NCI-H69 (cell line): ENCODE measurements at places on chromosomes 1 and 21.

DNA sequence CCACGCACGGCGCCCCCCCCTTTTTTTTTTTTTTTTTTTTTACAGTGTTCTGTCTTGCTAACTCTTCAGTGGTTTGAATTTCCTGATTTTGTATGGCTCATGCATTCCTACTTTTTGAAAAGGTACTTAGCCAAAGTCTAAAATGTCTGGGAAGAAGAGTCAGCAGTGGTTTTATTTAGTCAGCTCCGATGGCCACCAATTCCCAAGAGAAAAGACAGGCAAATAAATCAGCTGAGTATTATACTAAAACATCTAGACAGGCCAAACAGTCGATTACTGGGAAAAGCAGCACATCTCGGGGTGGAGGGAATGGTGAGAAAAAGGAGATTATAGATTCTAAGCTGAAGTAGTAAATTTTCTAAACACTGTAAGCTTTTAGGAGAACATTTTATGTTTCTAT, 192.5 kb upstream of the ZRANB2 start:
- DNase-seq = no peak

- DNase-seq = no peak
Measured at GRCh38 chr1:71232166-71232763, 151.4 kb upstream of the ZRANB2 start.

DNA sequence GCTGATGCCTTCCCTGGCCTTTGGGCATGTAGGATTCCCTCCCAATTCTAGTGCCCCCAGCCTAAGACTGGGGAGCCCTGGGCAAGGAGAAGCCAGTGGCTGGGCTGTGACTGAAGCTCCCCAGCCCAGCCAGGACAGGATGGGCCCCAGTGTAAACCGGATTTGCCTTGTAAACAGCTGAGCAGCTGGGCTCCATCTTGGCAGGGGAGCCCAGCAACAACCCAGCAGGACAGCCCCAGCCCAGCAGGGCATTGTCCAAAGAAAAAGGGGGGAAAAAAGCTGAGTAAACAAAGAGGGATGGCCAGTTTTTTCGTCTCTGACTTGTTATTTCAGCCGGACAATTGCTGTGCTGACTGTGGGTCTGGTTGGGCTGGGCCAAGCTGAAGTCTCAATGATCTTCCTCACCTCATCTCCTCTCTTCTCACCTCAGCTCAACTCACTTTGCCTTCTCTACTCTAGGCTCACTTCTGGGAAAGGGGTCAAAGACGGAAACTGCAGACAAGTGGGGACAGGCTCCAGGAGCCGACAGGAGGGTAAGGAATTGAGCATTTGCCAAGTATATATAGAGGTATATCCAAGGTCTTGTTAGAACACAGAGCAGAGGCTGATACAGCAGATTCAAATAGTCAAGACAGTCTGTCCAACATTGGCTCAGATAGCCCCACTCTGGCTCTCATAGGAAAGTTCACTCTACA, 97.7 kb downstream of the TMEM53 start:
- DNase-seq = peak; percentile 92

DNA sequence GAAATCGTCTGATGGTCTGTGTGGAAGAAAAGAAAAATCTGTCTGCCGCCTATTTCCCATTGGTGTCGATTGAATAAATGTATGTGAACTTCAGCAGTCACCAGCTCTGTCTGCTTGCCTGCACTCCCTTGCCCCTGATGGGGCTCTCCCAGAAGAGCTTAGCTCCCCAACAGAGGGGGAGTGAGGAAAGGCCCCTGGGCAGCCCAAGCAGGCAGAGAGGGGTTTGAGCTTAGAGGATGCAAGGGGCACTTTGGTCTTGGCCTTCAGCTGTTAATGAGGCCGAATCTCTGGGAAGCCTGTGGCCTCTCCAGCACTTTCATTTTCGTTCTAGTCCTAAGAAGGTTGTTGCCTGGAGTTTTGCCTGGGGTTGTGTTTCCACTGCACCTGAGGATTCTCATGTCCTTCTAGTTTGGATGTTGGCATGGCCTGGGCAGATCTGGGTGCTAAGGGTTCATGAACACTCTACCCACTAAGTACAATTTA, 2.8 kb downstream of the FOXD2 start:
- DNase-seq = no peak

- no peak for DNase-seq
Measured at GRCh38 chr1:203034422-203035110, 8.3 kb downstream of the PPFIA4 start.

DNA sequence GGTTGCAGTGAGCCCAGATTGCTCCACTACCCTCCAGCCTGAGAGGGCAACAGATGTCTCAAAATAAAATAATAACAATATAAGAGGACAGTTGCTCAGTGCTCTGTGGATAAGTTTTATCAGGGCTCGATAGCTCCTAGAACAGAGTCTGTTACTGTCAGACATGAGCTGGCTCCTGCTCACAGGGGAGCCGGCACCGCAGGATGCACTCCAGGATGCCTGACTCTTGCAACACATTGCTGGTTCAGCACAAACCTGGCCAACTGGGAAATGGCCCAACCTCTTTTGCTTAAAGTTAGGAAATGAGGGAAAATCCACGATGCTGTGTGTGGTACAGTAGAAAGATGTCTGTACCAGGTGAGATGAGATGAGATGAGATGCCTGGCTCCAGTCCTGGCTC, 5.8 kb upstream of the CTSE start:
- no peak for DNase-seq

GRCh38 chr1:101965341-101965740, 31.4 kb downstream of the OLFM3 start:
- DNase-seq = peak; percentile 44

DNA sequence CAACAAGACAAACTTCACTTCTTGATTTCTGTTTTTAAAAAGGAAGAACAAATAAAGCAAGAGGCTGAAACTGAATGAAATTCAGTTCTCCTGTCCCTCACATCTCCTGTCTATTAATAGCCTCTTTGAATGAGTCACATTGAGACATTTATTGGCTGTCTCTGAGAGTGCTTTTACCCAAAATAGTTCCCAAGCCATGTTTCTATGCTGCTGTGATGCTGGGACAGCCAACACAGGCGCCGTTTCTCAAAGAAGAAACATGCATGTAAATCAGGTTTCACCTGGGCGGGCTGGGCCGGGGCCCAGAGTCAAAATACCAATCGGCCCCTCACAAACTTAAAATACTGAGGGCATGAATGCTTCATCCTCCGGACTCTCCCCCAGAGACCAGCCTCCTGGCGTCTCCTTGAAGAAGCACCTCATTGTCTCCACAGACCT, 105.2 kb downstream of the EDEM3 start:
- DNase-seq = no peak

- no peak for DNase-seq
Measured at GRCh38 chr1:192201303-192201702, 43.0 kb downstream of the RGS18 start.

GRCh38 chr1:84720221-84720780, 30.0 kb upstream of the SSX2IP start:
- no peak for DNase-seq

- no peak for DNase-seq
Measured at GRCh38 chr1:21495225-21495820, 13.9 kb upstream of the ALPL start.

- no peak for DNase-seq
Measured at GRCh38 chr1:198620951-198621824, 17.7 kb upstream of the PTPRC start.
